ENCODE measurements at places on chromosomes 3 and 15.

DNA sequence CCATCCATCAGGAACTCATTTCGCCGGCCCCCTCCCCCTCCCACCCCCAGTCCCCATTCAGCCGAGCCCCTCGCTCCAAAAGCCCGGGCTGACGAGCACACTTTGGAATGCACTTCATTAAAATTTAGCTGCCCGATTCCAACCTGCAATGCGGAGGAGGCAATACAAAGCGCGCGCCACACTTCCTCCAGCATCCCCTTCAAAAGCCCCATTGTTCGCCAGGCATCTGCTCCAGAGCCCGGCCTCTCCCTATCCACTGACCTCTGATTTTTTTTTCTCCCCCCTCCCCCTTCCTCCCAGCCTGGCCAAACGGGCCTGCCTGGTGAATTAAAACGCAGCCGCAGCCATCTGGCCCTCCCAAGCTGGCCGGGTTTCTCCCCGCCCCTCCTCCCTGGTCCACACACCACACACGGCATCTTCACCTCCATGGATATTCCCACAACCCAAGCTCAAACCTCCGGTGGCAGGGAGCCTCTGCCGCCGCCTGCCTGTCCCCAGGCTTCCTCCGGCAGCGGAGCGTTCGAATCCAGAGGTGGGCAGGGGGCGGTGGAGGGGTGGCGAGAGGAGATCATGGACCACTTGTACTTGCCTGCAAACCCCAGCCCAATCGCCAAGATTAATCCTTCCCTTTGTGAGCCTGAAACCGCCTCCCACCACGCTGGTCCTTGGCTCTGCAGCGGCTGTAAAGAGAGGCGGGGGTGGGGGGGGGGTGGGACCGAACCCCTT is 441.3 kb downstream of the MAGI1 start:
- DNase-seq, result no peak

GRCh38 chr3:9884555-9885165 is 4.6 kb upstream of the CIDEC start:
- DNase-seq, result no peak

DNA sequence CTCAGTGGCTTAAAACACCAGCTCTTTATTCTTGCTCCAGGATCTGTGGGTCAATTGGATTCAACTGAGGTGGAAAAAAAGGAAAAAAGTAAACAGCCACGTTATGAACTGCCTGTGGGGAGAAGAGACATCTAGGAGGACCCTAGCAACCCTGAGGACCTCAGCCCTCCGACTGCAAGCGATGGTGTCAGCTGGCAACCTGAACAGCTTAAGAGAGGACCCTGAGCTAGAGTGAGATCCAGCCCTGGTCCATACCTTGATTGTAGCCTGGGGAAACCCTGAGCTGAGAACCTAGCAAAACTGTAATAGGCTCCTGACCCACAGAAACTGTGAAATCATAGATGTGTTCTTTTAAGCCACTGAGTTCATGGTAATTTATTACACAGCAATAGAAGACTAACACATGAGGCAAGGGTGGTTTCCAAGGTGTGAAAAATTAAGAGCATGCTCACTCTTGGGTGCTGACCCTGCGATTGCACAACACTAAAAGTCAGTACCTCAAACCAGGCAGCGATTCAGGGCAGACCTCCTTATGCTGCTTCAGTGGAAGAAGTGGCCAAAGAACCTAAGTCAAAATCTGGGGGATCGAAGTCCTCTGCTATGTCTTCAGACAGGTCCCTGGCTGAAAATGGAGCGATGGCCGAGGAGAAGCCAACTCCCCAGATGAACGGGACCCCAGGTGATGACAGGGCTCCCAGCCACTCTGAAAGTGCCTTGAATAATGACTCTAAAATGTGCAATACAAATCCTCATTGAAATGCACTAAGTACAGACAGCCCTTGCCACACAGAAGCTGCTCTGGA is 57.7 kb downstream of the GASK1A start:
- DNase-seq, result no peak

GRCh38 chr15:34038871-34039789 is at the start of gene AVEN:
Gene AVEN (minus strand): TSS chr15:34039204. CDS start chr15:34039046, 158 bp downstream.
- peak; percentile 34 for DNase-seq

GRCh38 chr15:59999612-60000112 is 4.4 kb upstream of the FOXB1 start:
- no peak for DNase-seq

DNA sequence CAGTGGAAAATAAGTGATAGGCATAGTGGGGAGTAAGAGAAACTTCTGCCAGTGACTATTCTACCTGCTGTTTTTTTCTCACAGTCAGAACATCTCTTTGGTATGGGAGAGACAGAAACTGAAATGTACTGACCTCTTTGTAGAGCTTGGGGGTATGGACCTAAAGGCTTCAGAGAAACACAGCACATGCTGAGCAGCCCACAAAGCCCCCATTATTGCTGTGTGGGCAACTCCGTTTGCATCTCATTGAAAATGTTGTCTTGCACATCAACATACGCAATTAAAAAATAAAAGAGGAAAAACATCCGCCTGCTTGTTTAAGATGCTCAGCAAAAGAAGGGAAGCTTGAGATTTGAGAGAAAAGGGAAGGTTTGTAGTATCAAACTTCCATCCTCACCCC is 443.4 kb upstream of the SEMA6D start:
- no peak for DNase-seq

DNA sequence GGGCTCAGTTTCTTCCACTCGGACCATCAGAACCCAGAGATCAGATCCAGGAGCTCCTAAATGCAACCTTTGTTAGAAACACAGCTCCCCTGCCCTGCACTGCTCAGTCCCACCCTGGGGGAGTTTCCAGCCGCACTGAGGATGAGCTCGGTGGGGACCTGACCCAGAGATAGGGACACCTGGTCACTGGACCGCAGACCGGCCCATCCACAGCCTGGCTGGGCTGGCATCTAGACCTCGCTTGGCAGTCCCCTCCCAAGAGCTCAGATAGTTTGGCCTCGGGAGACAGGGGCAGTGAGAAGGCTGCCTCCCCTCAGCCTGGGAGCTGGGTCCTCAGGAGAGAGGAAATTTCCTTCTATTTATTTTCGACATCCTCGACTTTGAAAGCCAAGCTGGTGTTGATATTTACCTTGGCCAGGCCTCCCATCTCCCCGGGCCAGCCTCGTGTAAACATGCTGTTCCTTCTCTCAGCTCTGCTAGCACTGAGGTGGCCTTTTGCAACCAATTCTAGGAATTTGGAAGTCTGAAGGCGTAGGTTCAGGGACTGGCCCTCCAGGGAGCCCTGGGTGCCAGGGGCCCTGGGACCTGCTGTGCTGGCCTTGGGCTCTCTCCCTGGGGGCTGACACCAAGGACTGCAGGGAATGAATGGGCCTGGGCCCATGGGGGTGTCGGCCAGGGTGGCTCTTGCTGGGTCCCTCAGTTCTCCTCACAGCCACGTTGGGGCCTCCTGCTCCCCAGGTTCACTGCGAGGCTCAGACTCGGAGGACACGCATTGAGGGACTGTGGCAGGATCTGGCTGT is 90.1 kb downstream of the VGLL4 start:
- no peak for DNase-seq

DNA sequence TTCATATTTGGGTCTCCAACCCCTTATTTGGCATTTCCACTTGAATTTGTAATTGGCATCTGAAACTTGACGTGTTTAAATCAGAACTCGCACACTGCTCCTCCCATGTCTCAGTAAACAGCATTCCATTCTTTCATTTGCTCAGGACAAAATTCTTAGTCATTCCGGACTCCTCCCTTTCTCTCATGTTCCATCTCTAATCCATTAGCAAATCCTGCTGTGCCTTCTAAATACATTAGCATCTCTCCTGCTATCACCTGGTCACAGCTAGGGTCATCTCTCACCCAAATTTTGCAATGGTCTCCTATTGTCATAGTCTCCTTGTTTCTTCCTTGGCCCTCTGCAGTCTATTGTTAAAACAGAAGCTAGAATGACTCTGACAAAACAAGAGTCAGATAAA is 119.9 kb upstream of the CADPS start:
- no peak for DNase-seq

GRCh38 chr3:51686512-51687215 is 15.6 kb downstream of the TEX264 start:
- peak; percentile 74 for DNase-seq

DNA sequence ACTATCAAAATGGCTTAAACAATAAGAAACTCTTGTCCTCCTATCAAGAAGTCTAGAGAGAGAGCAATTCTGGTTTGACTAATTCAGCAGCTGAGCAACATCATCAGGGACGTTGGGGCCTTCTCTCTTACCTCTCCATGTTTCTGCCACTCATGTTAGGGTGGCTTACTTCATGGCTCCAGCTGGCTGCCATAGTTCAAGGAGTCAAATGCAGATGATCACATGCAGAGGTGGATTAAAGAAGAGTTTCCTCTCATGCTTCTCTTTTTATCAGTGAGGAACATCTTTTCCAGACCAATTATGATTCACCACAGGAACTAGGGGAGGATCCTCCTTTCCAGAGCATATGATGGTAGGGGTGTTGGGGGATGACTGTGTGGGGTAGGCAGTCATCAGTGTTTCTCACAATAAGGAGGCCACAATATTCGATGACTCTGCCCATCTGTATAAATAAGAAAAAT is 45.5 kb downstream of the NEK11 start:
- DNase-seq, result no peak

DNA sequence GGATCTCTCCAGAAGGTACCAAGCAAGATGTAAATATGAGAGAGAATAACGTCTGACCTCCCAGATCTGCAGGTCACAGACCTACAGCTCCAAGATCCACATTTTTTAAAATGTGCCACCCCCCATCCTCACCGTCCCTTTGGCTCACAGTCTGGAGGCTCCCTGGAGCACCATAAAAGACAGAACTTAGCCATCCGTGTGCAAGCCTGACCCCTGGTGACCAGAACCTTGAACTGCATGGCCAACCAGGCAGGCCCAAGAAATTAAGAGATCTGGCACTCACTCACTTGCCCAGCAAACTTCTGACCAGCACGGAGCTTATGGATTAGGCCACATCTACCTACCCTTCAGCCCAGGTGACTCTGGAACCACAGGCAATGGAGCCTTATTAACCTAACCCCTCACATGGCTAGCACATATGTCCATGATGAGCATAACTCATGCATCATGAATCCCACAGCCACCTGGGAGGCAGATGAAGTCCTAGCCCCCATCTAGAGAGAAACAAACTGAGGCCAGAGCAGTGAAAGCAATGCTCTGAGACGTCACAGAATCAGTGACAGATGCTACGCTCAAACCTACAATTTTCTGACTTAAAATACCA is 275.3 kb downstream of the UACA start:
- DNase-seq, result no peak

- DNase-seq, result no peak
Observed at GRCh38 chr3:177610262-177610661, 413.0 kb upstream of the TBL1XR1 start.

DNA sequence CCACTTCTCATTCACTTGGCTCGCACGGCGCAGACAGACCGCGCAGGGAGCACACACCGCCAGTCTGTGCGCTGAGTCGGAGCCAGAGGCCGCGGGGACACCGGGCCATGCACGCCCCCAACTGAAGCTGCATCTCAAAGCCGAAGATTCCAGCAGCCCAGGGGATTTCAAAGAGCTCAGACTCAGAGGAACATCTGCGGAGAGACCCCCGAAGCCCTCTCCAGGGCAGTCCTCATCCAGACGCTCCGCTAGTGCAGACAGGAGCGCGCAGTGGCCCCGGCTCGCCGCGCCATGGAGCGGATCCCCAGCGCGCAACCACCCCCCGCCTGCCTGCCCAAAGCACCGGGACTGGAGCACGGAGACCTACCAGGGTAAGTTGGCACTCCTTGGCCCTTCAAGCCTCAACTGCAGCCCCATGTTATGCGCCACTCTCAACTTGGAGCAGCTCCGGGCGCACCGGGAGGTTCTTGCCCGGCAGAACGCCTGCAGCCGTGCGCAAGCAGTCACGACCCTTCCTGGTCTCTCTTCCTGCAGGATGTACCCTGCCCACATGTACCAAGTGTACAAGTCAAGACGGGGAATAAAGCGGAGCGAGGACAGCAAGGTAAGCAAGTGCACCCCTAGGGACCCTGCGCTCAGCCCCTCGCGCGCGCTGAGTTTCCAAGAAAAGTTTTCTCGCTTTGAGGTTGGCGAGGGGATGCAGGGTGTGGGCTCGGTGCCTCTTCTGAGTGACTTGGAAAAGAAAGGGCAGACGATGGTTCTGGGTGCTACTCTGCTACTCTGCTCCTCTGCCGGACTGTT is at the start of gene BHLHE40:
TSS of gene BHLHE40 (plus strand) at position 10 of the 801 bp plus-strand sequence. CDS start at position 292, 282 bp downstream.
- DNase-seq, result peak; percentile 15

- DNase-seq, result no peak
Observed at GRCh38 chr3:85474241-85474640, 515.5 kb downstream of the CADM2 start.

GRCh38 chr3:119329551-119329950 is 35.4 kb downstream of the ARHGAP31 start:
- DNase-seq, result no peak

DNA sequence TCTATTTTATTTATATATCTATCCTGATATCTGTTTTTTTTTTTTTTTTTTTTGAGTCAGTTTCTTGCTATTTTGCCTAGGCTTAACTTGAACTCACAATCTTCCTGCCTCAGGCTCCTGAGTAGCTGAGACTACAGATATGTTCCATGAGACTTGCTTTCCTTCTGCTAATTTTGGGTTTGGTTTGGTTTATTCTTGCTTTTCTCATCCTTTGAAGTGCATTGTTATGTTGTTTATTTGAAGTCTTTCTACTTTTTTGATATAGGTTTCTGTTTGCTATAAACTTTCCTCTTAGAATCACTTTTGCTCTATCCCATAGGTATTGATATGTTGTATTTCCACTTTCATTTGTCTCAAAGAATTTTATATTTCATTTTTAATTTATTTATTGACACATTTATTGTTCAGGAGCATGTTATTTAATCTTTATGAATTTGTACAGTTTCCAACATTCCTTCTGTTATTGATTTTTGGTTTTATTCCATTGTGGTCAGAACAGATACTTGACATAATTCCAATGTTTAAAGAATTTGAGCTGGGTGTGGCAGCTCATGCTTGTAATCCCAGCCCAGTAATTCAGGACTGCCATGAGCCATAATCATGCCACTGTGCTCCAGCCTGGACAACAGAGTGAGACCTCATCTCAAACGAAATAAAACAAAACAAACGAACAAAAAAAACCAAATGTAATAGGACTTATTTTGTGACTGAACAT is 62.3 kb upstream of the PLSCR4 start:
- DNase-seq, result no peak

DNA sequence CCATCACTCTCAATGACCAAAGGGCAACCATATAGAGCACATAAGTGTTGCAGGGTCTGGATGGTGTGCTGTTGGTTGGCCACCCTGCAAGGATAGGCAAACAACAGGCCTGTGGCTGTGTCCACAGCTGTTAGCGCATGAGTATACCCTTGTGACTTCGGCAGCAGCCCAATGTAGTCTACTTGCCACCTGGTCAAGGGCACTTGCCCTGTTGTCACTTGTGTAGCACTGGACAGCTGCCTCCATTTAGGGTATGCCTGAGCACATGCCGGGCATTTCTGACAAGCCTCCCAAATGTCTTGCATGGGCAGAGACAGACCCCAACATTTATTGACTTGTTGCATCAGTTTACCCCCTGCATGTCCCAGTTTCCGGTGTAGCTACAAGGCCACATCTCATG is 12.8 kb downstream of the CCRL2 start:
- no peak for DNase-seq

- no peak for DNase-seq
Observed at GRCh38 chr3:46187341-46187700, 20.8 kb downstream of the CCR1 start.
